Cerebellar nuclear complex (tissue), 1 donor: ENCODE measurements at places on chromosomes 2 and 18.

GRCh38 chr2:166104773-166105172 is 23.0 kb downstream of the SCN1A start:
- no peak for DNase-seq

- no peak for DNase-seq
These were observed 237.6 kb upstream of the FOSL2 start for GRCh38 chr2:28155086-28155485.

GRCh38 chr2:154697418-154698252 is 860 bp upstream of the KCNJ3 start:
- peak; percentile 75 for DNase-seq

GRCh38 chr2:6990871-6991270 is 73.7 kb downstream of the RNF144A start:
- DNase-seq: no peak

DNA sequence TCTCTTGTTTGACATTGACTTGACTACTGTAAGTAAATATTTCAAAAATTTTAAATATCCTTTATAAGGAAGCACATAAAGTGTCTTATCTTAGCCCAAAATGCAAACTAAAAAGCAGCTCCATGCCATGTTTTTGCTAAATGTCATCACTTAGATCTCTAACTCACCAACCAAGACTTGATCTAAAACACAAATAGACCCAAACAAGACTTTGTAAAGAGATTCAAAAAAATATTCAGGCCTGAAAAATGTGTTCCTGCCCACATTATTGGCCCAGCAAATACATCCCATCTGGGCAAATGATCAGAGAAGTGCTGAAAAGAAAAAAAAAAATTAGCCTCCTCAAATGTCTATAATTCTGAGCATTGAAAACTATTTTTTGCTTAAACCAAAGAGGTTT is 187.6 kb downstream of the MREG start:
- no peak for DNase-seq

DNA sequence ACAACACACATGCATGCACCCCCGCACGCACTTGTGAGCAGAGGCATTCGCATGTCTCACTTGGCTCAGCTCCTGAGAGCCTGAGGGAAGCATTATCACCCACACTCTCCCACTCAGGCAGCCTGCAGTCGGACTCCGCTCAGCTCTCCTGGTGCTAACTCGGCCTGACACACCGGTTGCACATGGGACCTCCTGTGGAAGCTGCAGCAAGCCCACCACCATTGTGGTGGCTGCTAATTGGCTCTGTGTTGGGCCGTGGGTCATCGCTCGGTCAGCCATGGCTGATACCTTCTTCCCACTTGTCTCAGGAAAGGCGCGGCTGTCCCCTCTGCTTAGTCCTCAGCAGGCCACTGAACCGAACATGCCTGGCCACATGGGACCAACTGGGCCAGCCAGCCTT is 13.7 kb upstream of the TEX261 start:
- DNase-seq: no peak

DNA sequence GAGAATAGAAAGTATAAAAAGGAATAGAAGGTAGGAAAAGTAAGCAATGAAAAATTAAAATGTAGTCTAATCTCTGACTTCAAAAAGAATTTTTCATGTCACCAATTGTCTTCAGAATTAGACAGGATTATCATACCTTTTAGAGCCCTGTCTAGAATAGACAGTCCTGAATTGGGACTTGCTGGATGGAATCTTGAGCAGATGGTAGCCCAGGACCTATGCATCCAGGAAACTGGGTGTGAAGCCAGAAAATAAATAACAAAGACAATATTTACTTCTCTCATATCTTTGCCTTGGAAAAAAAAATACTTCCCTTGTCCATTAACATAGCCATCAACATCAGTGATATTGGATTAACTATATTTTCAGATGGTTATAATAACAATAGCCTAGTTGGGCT is 97.8 kb upstream of the UNC80 start:
- no peak for DNase-seq

GRCh38 chr2:215377283-215377682 is 58.6 kb downstream of the FN1 start:
- DNase-seq: no peak

GRCh38 chr2:140392824-140393223 is 1612.6 kb upstream of the NXPH2 start:
- no peak for DNase-seq
